ENCODE measurements at places on chromosomes 3 and 15.

DNA sequence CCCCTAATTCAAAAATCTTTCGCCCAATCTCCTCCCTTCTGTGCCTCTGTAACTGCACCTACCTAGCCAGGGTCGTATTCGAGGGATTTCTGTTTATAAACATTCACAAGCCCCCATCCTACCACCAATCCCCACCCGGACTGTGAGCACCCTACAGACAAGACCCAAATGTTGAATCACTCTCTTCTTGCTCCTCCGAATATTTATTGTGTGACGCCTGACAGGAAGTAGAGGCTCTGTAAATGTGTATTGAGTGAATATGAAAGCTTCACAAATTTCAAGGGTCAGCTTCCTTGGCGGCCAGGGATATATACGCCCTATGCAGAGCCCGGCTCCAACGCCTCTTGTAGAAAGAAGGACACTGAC lies 1.6 kb downstream of the BDH1 start:
- DNase-seq = no peak

- DNase-seq = no peak
Observed at GRCh38 chr15:85406916-85407315, 26.5 kb downstream of the AKAP13 start.

- no peak for DNase-seq
Observed at GRCh38 chr3:67715971-67716370, 61.6 kb upstream of the SUCLG2 start.

- DNase-seq = no peak
Observed at GRCh38 chr3:13882876-13883275, 3.0 kb upstream of the WNT7A start.

GRCh38 chr15:86178845-86179244 lies 99.2 kb downstream of the AGBL1 start:
- DNase-seq = no peak

DNA sequence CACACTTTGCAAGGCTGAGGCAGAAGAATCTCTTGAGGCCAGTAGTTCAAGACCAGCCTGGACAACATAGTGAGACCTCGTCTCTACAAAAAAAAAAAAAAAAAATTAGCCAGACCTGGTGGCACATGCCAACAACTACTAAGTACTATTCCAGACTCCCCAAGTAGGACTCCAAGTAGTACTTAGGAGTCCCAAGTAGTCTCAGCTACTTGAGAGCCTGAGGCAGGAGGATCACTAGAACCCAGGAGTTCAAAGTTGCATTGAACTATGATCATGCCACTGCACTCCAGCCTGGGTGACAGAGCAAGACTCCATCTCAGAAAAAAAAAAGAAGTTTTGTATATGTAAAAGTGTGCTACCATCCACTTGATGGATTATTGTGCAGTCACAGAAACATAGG lies 486.6 kb downstream of the SOX2 start:
- no peak for DNase-seq

All from skeletal muscle cell (primary cell).